ENCODE measurements at places on chromosomes 6 and 20.
A peak's percentile ranks its signal among the peaks of the same experiment; 100 is the strongest.

DNA sequence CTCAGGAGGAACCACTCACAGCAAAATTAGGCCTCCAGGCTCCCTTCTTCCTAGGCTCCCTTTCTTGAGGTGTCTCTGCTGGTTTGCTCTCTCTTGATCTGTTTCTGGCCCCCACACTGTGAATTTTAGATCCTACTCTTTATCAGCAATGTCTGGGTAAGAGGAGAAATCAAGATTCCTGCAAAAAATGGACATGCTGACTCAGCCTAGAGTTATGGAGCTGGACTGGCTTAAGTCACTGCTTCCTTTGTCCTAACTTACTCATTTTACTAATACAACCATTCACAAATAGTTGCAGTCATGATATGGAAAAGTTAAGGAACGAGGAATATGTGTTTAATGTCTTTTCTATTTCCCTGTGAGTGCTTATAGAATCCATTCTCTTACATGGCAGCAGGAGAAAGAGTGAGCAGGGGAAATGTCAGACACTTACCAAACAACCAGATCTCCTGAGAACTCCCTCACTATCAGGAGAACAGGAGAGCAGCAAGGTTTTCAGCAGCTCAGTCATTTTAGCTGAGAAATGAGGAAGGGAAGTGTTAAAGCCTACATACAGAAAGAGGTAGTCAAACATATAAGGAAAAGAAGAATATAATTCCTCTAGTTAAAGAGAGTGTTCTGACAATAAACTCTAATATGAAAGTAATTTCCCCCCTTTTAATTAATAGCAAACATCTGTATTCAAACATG lies 160.8 kb downstream of the PDE7B start:
- DNase-seq = no peak

- DNase-seq = no peak
Measured at GRCh38 chr20:4136078-4136966, 121.0 kb upstream of the RNF24 start.

- no peak for DNase-seq
Measured at GRCh38 chr6:125182237-125183008, 28.9 kb downstream of the TPD52L1 start.

- DNase-seq = no peak
Measured at GRCh38 chr20:37991157-37991866, 41.9 kb downstream of the TTI1 start.

DNA sequence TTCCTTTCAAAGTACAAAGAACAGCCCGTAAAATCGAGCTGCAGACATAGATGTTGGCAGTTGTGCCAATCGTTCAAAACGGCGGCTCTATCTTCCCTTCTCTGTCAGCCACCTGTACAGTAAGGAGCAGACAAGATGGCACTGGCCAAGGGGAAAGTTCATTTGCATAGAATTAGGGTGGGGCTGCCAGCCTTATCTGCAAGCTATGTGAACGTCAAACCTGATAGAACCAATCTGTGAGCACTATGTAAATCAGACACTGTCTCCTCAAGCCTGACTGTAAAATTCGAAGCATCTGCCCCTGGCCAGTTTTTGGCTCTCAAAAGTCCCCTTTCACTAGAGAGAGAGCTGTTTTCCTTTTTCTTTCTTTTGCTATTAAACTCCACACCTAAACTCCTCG lies 374.5 kb downstream of the EPM2A start:
- DNase-seq = no peak

DNA sequence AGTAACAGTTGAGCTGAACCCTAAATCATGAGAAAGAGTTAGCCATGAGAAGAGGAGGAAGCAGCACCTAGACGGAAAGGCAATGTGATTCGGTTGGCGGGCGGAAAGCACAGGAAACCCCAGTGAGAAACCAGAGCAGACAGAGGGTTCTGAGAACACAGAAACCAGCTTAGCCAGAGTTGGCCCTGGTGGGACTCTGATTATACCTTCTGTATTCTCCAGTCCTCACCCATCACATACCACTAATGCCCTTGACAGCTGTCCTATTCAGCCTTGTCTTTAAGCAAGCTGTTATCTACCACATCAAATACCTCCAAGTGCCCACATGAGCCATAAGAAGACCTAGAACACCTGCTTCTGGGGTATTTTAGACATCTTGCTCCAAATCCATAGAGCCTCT lies 58.9 kb upstream of the LRRC1 start:
- DNase-seq = no peak

- no peak for DNase-seq
Measured at GRCh38 chr6:133404151-133404550, 163.0 kb downstream of the EYA4 start.

DNA sequence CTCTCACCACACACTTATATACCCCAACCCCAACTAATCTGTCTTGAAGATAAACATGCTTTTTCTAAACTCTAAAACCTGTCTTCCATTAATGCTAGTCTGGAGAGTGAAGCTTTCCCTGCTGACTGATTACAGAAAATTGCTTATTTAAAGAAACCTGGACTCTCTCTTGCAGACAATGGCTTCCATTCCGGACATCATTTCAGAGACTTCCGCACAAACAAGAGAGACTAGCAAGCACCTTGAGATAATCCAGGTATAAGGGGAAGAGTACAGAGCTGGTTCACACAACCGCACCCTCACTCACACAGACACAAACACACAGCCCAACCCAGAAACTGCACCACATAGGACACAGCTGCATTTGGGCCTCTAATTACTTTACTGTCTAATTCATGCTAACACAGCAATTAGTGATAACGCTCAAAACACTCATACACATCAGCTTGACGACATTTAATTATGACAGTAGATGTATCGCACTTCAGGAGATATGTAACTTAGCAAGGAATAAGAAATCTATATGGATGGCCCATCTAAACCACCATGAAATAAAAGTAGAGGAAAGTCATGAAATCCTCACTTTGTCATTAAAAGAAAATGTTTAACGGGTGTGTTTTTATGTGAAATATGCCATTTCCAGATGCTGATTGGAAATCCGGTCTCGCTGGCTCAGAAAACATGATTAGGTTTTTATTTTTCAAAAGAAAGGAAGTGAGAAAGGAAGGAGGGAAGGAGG lies 138.1 kb upstream of the JARID2 start:
- DNase-seq = no peak

- DNase-seq = no peak
Measured at GRCh38 chr6:1739680-1740079, 130.0 kb downstream of the FOXC1 start.

- peak; percentile 13 for DNase-seq
Measured at GRCh38 chr6:3455569-3456394, 1.1 kb downstream of the SLC22A23 start.

DNA sequence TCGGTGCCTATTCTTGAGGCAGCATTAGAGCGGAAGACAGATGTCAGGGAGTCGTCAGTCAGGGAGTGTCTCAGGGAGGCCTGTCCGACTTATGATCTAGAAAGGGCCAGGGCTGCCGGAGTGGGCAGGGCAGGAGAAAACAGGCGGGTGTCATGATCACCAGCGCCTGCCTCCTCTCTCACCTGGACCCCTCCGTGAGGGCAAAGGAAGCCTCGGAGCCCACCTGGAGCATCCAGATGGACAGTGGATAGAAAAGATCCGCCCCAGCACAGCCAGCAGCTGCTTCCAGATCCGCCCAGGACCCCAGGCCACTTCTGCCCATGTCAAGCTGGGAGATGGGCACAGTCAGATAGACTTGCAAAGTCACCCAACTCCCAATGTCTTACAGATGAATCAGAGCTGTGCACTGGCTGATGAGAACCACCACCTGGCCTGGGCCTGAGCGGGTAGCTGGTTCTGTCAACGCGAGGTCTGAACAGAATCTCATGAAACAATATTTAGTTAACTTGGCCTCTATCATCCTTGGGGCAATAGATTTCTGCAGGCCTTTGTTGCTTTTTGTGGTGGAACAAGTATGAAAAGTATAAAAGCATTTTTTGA lies 22.2 kb downstream of the PSMG4 start:
- DNase-seq = no peak

GRCh38 chr6:6377621-6378020 lies 57.2 kb upstream of the F13A1 start:
- DNase-seq = no peak

DNA sequence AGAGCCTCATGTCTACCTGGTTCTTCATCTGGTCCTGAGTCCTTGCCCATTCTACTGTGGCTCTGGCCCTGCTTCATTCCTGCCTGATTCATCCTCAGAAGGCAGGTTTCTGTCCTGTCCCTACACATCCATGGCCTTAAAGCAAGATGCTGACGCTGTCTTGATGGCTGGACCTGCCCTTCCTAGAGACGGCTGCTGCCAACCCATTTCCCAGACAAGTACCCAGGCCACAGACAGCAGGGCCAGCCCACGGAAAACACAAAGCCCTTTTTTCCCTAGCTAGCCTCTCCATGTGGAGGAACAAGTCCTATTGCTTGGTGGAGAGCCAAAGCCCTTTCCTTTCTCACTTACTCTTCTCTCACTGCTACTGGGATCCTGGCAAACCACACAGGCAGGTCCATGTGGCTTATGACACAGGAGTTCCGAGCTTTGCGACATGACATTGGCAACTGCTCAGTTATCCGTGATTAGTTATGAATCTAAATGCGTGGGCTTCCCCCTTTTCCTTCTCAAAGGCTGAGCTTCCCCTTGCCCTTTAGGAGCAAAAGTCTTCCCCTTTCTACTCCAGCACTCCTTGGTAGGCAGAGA lies 72.9 kb downstream of the SLC22A3 start:
- no peak for DNase-seq

DNA sequence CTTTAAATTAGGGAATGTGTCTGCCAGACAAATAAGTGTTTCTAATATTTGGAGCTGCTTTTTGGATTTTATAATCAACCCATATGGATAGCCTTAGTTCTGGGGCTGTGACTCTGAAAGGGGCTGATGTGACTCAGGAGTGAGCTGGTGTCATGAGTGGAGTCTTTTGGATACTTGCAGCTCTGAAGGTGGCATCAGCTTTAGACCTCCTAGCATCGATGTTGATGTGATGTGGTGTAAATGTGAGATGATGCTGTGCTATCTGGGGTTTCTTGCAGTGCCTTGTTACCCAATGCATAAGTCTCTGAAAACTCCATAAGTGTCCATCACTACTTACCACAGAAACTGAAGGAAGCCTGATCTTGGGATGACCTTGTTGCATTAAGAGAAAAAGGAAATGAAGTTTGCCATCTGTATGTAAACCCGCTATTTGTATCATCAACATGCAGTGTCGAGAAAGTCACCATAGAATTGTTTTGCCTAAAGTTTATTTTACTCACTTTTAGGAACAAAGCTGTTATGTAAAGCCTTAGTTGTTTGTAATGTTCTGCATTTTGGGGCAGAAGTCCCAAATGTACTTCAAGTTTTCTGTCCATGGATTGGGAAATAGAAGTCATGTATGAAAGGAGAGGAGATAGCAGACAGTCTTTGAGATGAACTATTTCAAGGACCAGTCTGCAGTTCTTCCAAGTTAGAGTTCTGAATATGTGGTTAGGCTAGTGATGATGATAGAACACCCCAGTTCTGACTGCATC lies 8.0 kb downstream of the FOXO3 start:
- no peak for DNase-seq

Data from stimulated activated CD4-positive, alpha-beta T cell treated with anti-CD3 and anti-CD28 coated beads, Interleukin-12 subunit alpha, Interleukin-12 subunit beta, amount 100 ng/mL, for 4 hours (primary cell).